ENCODE measurements at places on chromosomes 4 and X. TPM values are rescaled to one million over a fixed set of nuclear protein-coding genes. Genes with fewer than 3 reads are reported as not detected.

DNA sequence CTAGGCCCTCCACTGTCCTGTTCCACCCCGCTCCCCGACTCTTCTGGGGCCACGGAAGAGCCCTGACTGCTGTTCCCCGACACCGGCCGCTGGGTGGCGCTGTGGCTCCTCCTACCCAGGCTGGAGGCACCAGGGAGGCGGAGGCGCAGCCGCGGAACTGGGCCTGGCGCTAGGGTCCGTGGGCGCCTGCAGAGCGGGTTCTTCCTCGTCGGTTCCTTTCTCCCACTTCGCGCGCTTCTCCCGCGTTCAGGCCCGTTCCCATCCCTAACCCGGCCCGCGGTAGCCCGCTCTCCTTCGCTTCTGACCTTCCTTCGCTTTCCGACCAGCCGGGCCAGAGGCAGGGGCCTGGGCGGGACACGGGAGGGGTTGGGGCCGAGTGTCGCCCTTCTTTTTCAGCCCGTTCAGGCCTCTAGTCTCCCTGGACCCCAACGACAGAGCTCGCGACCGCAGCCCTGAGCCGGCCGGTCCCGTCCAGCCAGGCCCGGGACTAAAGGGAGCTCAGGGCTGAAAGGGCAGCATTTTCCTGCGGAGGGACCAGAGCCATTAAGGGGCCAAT is 34.3 kb downstream of the NALF2 start:
- DNase-seq: peak; percentile 79
- no peak overlapping the region for H3K27ac ChIP-seq
- H3K36me3 ChIP-seq: no peaks in the 10 kb centered on the region
- no peaks in the 10 kb centered on the region for H3K27me3 ChIP-seq

- no peak for DNase-seq
- H3K27me3 ChIP-seq: no peaks in the 10 kb centered on the region
- H3K27ac ChIP-seq: no peak overlapping the region
- no peaks in the 10 kb centered on the region for H3K4me1 ChIP-seq
- H3K36me3 ChIP-seq: no peaks in the 10 kb centered on the region
These were observed 10.1 kb downstream of the OTOP1 start for GRCh38 chr4:4216648-4217047.

DNA sequence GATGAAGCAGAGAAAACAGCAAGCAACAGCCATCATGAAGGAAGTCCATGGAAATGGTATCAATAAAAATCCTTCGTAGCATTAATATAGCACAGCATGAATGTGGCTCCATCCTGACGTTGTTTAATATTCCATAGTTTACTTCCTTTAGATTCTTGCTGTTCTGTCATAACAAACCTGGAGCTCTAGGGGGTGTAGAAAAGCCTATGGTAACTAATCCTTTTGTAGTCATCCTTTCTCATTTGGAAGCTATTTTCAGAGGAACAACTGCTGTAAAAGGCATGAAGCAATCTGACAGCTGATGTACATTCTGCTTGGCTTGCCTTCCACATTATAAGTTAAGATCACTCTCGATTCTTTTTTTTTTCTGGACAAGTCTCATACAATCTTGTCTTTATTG is 914 bp downstream of the MYOZ2 start:
- H3K4me3 ChIP-seq: no peak overlapping the region
- no peaks in the 10 kb centered on the region for H3K36me3 ChIP-seq
- peaks cover 16% of the 10 kb centered on the region for H3K4me1 ChIP-seq
- no peak overlapping the region for H3K27ac ChIP-seq

DNA sequence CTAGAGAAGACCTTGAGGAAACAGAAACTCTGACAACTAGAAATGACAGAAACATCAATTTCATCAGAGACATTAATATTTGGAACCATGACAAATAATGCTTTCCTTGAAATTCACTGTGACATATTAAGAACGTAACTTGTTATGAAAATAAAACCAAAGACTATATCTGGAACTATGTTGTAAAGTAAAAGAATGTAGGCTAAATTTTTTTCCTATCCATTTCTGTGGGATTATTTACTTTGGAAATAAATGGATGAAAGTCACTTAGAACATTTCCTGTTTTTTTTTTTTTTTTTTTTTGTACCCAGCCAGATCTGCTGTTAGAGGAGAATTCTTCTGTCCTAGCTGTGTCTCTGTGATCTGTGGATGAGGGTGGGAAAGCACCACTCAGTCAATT is 255.9 kb downstream of the SPRY1 start:
- H3K4me3 ChIP-seq: no peak overlapping the region
- no peak for DNase-seq
- H3K27ac ChIP-seq: no peak overlapping the region

DNA sequence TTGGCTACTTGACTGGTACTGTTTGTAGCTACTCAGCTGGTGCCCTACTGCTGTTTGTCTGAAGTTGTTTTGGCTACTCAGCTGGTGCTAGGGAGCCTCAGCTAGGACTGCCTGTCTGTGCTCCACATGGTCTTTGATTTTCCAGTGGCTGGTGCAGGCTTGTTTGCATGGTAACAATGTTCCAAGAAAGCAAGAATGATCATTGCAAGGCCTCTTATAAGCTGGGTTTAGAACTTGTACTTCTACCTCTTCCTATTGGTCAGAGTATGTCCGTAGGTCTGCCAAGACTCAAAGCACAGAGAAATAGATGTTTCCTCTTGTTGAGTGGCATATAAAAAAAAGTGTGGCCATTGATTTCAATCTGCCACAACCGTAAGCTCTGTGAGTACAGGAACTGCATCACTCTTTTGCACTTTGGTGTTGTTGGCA is 17.6 kb downstream of the NFKB1 start:
- DNase-seq: no peak
- no peak overlapping the region for H3K4me3 ChIP-seq
- H3K27me3 ChIP-seq: no peaks in the 10 kb centered on the region
- H3K27ac ChIP-seq: no peak overlapping the region
- H3K4me1 ChIP-seq: peaks cover 41% of the 10 kb centered on the region

GRCh38 chrX:32966821-32967355 is 244.5 kb downstream of the DMD start:
- no peaks in the 10 kb centered on the region for H3K27me3 ChIP-seq
- no peak overlapping the region for H3K27ac ChIP-seq
- no peaks in the 10 kb centered on the region for H3K36me3 ChIP-seq
- no peak overlapping the region for H3K4me3 ChIP-seq
- no peak for DNase-seq
- H3K4me1 ChIP-seq: no peaks in the 10 kb centered on the region

DNA sequence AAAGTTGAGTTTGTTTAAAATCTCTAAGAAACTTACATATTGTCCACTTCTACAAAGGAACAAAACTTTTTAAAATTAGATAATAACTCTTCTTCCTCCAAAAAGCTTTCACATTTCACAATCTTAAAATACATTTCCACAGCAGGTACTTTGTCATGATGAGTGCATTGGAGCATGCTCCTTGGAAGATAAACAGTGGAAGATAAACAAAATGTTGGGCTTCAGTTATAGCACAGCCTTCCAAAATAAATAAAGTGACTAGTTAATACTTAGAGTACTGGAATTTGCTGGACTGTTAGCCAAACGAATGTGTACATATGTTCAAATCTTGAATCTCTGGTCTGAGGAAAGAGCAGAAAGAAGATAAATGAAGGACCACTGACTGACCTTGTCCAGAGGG is 54.9 kb upstream of the PDE5A start:
- H3K27ac ChIP-seq: peak overlapping the region; percentile 25
- DNase-seq: no peak
- H3K36me3 ChIP-seq: no peaks in the 10 kb centered on the region
- no peaks in the 10 kb centered on the region for H3K27me3 ChIP-seq
- H3K4me1 ChIP-seq: peaks cover 12% of the 10 kb centered on the region

GRCh38 chrX:12975991-12976558 is 1.2 kb downstream of the TMSB4X start:
- H3K4me1 ChIP-seq: peaks cover 29% of the 10 kb centered on the region
- H3K27me3 ChIP-seq: no peaks in the 10 kb centered on the region
- peak overlapping the region; percentile 88 for H3K27ac ChIP-seq
- no peaks in the 10 kb centered on the region for H3K36me3 ChIP-seq
- peak overlapping the region; percentile 67 for H3K4me3 ChIP-seq

GRCh38 chr4:87120010-87120409 is 100.4 kb downstream of the KLHL8 start:
- no peak overlapping the region for H3K4me3 ChIP-seq
- peak overlapping the region; percentile 47 for H3K27ac ChIP-seq
- no peaks in the 10 kb centered on the region for H3K27me3 ChIP-seq

GRCh38 chr4:108965472-108966076 is 202.7 kb upstream of the ETNPPL start:
- no peak for DNase-seq
- no peaks in the 10 kb centered on the region for H3K36me3 ChIP-seq
- H3K27me3 ChIP-seq: no peaks in the 10 kb centered on the region
- H3K4me1 ChIP-seq: no peaks in the 10 kb centered on the region

DNA sequence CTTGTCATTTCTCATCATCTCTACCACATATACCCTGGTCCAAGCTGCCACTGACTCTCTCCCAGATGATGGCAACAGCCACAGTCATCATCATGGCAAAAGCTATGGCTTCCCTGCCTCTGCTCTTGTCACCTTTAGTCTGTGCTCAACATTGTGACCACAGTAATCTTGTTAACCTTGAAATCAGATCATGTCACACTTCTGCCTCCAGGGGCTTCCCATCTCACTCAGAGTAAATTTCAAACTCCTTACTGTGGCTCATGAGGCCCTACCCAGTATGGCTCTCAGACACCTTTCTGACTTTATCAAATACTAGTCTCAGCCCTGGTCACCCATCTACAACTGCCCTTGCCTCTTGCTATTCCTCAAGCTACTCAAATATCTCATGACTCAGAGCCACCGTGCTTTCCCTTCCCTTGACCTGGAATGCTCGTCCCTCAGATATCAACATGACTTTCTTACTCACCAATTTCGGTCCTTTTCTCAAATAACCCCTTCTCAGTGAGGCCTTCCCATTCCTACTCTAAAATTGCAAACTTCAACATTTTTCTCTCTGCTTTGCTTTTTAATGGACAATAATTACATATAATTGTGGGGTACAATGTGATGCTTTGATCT is 41.1 kb upstream of the STIM2 start:
- no peaks in the 10 kb centered on the region for H3K27me3 ChIP-seq
- no peak overlapping the region for H3K27ac ChIP-seq
- DNase-seq: no peak

- no peak overlapping the region for H3K4me3 ChIP-seq
- H3K4me1 ChIP-seq: peaks cover 13% of the 10 kb centered on the region
- H3K27me3 ChIP-seq: no peaks in the 10 kb centered on the region
- no peaks in the 10 kb centered on the region for H3K36me3 ChIP-seq
These were observed 26.6 kb upstream of the CD99 start for GRCh38 chrX:2664502-2664901.

DNA sequence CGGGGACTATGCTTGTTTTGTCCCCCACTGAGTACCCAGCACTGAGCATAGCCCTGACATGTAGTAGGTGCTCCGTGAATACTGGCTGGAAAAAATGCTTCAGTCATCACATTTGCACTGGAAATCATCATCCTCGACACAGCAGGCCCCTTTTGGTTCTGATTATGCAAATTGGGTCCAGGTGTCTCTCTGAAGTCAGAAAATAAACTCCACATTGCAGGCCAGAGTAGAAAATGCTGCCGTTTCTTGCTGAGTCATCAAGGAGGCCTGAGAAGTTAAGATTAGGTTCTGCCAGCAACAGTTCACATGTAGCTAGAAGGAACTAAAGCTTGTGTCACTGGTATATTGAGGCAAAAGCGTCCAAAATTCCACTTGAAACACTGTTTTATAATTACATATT is 15.0 kb upstream of the STK32B start:
- no peaks in the 10 kb centered on the region for H3K36me3 ChIP-seq
- H3K4me1 ChIP-seq: no peaks in the 10 kb centered on the region
- DNase-seq: no peak
- H3K27ac ChIP-seq: no peak overlapping the region
- no peak overlapping the region for H3K4me3 ChIP-seq

DNA sequence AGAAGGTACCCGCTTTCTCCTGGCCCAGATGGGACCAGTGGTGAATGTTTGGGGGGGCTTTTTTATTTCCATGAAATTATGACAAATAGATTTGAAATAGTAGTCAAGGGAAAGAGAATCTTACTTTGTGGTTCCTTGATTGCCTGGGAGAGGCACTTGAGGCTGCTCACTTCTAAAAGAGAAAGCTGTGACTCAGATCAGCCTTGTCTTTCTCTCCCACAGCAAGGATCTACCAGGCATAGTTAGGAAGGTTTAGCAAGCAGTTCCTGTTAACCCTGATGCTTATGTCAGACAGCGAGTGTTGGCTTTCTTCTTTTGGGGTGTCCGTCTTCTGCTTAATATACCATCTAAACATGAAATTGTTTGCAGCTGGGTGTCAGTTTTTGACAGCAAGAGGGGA is 114.5 kb downstream of the TSPAN7 start:
- H3K27ac ChIP-seq: no peak overlapping the region
- no peaks in the 10 kb centered on the region for H3K27me3 ChIP-seq
- no peak overlapping the region for H3K4me3 ChIP-seq
- DNase-seq: no peak

DNA sequence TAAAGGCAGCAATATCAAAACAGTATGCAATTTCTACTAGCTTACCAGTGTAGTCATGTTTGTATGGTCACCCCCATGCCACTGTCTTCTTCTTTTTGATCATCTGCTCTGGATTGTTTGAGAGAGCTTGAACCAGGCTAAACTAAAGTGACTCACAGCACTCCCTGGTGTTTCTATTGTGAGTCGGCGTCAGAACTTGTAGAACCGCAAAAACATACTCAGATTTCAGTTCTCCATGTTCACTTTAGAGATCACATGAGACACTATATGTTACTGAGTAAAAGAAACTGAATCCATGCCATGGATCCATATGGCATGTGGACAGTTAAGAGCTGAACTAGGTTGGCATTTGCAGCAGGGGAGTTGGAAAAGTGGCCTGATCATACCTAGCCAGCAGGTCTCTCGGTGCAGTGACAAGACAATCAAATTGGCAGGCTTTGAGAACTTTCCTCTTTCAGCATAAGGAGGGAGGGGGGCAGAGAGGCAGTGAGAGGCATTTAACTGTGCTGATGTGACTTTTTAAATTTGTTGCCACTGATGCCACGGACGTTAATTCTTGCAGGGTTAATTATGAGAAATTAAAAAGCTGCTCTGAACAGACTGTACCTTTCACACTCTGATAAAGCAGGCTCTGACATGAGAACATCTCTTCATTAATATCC is 88.4 kb downstream of the AFF2 start:
- H3K4me3 ChIP-seq: no peak overlapping the region
- H3K36me3 ChIP-seq: no peaks in the 10 kb centered on the region
- no peak for DNase-seq

- peak overlapping the region; percentile 85 for H3K27ac ChIP-seq
- peaks cover 7% of the 10 kb centered on the region for H3K4me1 ChIP-seq
- H3K27me3 ChIP-seq: no peaks in the 10 kb centered on the region
These were observed 219.8 kb downstream of the ZNF674 start for GRCh38 chrX:46325312-46325877.

- H3K36me3 ChIP-seq: no peaks in the 10 kb centered on the region
- no peaks in the 10 kb centered on the region for H3K27me3 ChIP-seq
- H3K4me1 ChIP-seq: peaks cover 11% of the 10 kb centered on the region
These were observed 116.3 kb downstream of the EFNB1 start for GRCh38 chrX:68945081-68945602.

CFI gene
- total RNA-seq: 31.6 TPM

FATE1 gene
- total RNA-seq: not detected

BANK1 gene
- 1.0 TPM for total RNA-seq

STAP1 gene
- total RNA-seq: not detected

NXF2 gene
- not detected for total RNA-seq

SLC39A8 gene
- 35.6 TPM for total RNA-seq

All from body of pancreas (tissue), 4 donors.